Activated CD4-positive, CD25-positive, alpha-beta regulatory T cell (primary cell): ENCODE measurements at places on chromosomes 2 and 18.

- DNase-seq = no peak
These were observed 35.7 kb downstream of the CELF4 start for GRCh38 chr18:37529863-37530262.

DNA sequence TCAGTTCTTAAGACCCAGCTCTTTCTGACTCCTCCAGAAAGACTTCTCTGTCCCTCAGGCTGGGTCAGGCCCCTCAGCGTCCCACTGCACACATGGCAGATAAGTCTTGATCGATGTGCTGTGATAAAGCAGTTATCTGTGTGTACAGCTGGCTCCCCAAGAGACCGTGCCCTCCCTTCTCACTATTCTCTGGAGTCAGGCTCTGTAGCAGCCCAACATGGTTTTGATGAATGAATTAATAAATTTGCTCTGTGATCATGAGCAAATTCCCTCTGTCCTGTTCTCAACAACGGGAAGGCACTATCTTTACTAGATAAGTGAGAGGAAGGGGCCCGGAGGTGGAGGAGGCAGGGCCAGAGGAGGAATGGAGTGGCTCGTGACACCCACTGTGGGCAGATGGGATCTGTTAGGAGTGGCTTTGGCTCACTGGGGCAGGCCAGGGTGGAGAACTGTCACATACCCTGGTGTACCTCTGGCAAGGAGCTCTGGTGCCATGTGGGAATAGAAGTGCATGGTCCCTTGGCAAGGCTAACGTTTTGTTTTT lies 48.3 kb downstream of the ZFP36L2 start:
- DNase-seq = no peak

GRCh38 chr2:237616373-237616733 lies 11.0 kb upstream of the LRRFIP1 start:
- DNase-seq = no peak

DNA sequence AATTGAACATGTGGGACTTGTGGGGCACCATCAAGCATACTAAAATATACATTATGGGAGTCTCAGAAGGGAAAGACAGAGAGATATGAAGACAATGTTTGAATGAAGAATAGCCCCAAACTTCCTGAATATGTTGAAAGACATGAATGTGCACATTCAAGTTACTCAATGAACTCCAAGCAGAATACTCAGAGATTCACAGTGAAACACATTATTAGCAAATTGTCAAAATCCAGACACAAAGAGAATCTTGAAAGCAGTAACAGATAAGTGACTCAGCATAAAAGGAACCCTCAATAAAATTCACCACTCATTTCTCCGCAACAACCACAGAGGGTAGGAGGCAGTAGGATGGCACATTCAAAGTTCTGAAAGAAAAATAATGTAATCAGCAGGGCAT lies 8.8 kb downstream of the C2orf92 start:
- DNase-seq = no peak

DNA sequence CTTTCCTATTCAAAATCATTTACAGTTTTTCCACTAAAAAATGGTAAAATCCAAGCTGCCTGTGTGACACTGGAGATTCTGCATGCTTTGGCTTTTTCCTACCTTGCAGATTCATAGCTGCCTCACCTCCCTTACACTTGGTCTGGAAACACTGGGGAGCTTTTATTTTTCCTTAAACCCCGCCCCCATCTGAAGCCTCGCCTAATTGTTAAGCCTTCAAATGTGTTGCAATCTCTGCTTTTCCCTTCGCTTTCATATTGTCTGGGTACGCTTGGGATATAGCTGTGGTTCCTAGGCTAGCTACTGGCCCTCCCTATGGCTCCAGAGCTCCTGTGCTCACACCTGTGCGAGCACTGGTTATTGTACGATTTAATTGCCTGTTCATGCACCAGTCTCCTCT lies 942.4 kb upstream of the GYPC start:
- DNase-seq = no peak

DNA sequence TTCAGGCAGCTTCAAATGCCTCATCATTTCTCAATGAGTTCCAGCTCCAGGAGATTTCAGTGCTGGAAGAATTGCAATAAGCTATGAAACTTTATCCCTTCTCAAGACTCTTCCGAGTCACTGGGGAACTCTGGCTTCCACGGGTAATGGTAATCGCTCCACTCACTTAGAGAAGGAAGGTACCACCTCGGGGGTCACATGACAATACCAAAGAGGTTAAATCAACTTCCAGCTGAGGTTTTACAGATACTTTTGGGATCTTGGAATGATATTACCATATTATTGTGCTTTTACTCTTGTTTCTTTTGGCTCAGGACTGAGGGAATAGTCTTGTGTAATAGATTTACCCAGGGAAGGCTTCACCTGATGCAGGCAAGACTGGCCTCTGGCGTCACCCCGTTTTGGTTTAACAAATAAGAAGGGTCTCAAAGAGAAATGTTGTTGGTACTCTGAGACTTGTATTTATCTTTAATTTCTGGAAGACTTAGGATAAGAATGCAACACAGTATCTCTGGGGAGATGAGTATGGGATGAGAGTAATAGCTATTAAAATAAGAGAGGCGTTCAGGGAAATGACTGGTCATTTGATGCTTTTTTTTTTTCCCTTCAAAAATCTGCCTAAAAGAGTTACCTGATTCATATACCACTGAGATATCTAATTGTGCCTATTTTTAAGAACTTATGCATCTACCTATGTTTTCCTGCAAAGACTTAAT lies 316.9 kb upstream of the ZEB2 start:
- no peak for DNase-seq

DNA sequence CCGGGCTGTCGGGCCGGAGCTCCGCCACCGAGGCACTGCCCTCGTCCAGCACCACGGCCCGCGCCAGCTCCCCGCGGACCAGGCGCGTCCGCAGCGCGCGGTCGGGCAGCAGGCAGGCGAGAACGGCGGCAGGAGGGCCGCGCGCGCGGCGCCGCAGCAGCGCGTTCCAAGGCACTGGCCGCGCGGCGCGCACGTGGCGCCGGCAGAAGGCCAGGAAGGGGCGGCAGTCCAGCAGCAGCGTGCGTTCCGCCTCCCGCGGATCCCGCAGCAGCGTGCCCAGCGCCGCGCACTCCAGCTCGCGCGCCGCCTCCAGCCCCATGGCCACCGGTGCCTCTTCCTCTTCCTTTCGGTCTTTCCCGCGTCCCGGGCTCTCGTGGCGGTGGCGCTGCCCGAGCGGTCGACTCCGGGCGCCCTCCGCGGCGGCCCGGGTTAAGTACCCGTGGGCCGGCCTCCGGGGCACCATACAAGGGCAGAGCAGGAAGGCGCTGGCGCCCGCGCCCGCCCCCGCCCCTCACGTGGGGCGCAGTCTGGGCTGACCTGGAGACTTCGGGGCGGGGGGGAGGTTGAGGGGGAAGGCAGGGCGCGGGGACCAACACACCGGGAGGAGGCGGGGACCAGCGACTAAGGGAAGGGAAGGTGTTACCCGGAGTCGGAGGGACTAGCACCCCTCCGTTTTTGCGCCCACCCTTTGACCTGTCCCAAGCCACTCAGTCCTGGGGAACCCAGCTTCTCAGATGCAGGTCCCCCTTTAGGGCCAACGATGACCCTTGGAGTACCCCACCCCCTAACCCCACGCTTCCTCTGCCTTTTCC lies at the start of gene DUSP2:
Gene DUSP2, minus strand, starts transcription at position 405 of the 812 bp plus-strand sequence. Its CDS starts 86 bp downstream, at position 319.
- peak; percentile 79 for DNase-seq

- DNase-seq = no peak
These were observed 1.6 kb downstream of the TBR1 start for GRCh38 chr2:161417438-161418274.

- DNase-seq = no peak
These were observed 126.0 kb downstream of the OSBPL1A start for GRCh38 chr18:24271381-24272228.

- DNase-seq = no peak
These were observed 78.7 kb downstream of the RTTN start for GRCh38 chr18:70126832-70127231.

- no peak for DNase-seq
These were observed 675.6 kb upstream of the VRK2 start for GRCh38 chr2:57370882-57371585.

DNA sequence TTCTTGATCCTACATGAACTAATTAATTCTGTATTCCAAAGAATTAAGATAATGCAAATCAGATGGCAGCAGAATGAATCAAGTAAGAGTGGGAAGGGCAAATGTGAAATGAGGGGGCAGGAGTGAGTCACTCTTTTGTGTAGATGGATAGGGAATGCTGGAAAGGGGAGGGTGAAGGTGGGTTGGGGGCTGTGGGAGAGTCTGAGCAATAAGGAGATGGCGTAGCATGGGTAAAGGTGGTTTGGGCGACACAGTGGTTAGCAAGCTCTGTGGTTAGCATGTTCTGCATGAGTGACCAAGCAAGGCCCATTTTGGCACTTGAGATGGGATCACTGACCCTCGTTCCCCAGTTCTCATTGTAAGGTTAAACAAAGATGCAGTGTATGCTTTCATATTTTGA lies 20.4 kb downstream of the GPD2 start:
- DNase-seq = no peak

DNA sequence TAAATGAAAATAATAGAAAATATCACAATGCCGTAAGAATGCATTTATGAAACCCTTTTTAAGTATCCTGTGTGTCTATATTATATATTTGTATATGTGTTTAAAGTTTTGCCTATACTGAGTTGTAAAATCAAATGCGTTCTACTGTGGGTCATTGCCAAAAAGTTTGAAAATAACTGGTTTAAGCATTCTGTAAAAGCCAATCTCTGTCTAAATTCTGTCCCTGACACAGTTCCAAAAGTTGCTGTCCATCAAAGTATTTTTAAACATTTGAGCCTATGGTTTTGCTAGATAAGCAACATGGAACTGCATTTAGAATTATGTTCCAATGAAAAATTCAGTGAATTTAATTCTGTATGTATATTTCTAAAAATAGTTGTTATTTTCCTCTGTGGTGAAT lies 1360.4 kb upstream of the CRIM1 start:
- DNase-seq = no peak

GRCh38 chr18:60145776-60146175 lies 226.8 kb downstream of the MC4R start:
- no peak for DNase-seq

DNA sequence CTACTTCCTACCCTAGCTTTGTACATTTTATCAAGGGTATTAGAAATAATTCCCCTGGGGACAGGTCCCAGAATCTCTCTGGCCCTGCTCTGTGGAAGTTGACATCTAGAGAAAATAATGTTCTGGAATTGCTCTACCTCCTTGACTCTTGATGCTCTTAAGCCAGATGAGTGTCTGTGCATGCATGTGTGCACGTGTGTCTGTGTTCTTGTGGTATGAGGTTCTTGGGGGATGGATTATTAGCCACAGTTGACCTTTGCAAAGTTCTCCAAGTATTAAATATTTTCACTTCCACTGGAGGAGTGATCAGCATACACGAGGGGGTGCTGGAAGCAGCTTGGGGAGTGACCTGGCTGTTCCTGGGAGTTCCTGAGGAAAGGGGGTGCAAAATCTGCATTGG lies 61.2 kb upstream of the PELI1 start:
- no peak for DNase-seq

DNA sequence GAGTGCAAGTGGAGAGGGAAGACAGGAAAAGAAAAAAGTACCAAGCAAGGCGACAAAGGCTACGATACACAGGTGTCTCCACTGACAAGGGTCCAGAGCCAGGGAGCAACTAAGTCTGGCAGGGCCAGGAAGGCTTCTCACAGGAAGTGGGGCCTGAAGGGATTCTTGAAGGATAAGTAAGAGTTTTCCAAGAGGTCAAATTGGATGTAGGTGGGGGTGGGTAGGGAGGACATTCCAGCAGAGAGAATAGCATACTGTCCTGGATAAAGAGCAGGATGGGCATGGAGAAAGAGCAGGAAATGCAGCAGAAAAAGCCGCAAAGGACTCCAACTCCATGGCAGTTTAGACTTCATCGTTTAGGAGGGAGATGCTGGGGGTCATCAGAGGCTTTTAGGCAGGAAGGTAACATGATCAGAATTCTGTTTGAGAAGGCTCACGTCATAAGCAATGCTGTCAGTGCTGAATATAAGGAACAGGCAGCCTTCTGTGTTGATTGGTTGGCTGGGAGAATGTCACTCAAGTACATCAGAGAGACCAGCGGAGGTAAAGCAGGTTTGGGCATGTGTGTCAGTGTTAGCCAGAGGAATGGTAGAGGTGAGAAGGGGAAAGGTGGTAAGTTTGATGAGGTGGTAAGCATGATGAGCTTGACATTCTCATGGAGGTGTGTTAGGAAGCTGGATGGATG lies 35.1 kb downstream of the ARHGAP25 start:
- no peak for DNase-seq

DNA sequence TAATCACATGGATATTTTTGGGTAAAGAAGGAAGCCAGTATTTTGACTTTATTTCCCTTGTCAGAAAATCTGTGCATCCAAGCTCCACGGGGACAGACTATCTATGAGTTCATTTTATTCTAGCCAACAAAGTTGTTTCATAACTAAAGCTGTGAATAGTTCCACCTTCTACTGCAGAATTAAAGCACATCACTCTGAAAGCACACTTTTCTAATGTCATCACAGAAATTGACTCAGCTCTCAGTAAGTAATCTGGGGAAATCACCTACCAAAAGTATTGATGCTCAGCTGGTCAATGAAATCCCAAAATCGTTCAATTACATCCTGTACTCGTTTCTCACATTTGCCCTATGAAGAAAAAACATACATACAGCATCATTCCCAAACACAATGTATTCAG lies 19.1 kb downstream of the IAH1 start:
- no peak for DNase-seq

DNA sequence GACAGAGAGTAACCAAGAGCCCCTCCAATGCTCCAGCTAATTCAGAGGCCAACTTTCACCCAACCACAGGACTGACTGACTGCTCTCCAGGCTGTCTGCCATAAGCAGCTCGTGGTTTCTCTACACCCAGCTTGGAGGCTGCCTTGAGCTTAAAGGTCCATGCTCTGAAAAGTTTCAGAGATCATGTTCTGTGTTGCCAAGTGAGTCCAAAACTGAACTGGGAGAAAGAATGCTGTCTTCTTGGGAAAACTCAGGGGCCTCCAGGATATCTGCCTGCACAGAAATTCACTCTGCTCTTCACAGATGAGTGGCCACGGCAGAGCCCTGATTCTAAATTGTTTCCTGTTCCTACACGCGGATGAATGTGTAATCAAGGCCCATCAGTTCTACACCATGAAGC lies 51.1 kb downstream of the LPIN2 start:
- DNase-seq = no peak

GRCh38 chr2:193371200-193371599 lies 1176.5 kb upstream of the TMEFF2 start:
- no peak for DNase-seq

- peak; percentile 29 for DNase-seq
These were observed 145.9 kb downstream of the CCDC74A start for GRCh38 chr2:131673400-131674173.

DNA sequence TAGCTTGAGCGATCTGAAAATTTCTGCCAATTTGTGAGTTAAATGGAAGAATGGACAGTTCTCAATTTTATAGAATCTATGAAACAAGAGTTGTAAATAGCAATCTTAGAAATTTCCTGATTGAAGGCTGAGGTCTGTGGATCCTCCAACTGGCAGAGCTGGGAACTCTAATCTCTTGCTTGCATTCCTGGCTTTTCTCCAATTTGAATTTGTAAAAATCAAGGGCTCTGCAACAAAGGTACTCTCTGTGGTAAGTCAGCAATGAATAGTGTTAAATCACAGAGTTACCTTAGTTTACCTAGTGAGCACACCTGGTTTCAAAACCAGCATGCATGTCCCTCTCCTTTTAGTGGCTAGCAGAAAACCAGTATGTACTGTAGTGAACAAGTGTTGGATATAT lies 1070.5 kb downstream of the TDRD15 start:
- DNase-seq = no peak

GRCh38 chr18:34773961-34774766 lies 64.1 kb downstream of the DTNA start:
- DNase-seq = no peak

- no peak for DNase-seq
These were observed 8.0 kb upstream of the MYL1 start for GRCh38 chr2:210323003-210323402.

GRCh38 chr2:37798315-37799005 lies 126.6 kb upstream of the RMDN2 start:
- no peak for DNase-seq
